Kidney (tissue), 22 donors: ENCODE measurements at places on chromosomes 7 and 10. TPM values are rescaled to one million over a fixed set of nuclear protein-coding genes. Genes with fewer than 3 reads are reported as not detected.

The ZPBP gene
- polyA plus RNA-seq: not detected

DNA sequence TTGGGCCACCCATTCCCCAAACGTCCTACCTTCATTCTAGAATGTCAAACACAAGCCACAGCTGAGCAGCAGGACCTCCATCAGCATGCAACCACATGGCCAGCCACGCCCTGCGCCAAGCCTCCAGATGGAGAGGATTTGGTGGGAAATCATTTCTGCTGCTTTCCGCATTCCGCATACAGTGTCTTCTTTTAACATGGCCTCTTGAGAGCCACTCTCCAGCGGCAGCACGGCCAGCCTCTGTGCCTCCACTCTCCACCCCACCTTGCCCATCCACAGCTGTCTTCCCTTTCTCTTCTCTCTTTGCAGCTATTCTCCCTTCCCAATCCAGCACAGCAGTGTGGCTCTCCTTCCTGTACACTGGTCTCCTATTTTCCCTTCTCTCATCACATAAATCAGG, 389.1 kb downstream of the PAXIP1 start:
- DNase-seq: no peak

The OPALIN gene
- not detected for polyA plus RNA-seq

The FANK1 gene
- 8.6 TPM for polyA plus RNA-seq

The GBX1 gene
- not detected for polyA plus RNA-seq

- DNase-seq: peak; percentile 65
These were observed 43.3 kb upstream of the EZH2 start for GRCh38 chr7:148927123-148928045.

The FKBP9 gene
- polyA plus RNA-seq: 55.1 TPM

DNA sequence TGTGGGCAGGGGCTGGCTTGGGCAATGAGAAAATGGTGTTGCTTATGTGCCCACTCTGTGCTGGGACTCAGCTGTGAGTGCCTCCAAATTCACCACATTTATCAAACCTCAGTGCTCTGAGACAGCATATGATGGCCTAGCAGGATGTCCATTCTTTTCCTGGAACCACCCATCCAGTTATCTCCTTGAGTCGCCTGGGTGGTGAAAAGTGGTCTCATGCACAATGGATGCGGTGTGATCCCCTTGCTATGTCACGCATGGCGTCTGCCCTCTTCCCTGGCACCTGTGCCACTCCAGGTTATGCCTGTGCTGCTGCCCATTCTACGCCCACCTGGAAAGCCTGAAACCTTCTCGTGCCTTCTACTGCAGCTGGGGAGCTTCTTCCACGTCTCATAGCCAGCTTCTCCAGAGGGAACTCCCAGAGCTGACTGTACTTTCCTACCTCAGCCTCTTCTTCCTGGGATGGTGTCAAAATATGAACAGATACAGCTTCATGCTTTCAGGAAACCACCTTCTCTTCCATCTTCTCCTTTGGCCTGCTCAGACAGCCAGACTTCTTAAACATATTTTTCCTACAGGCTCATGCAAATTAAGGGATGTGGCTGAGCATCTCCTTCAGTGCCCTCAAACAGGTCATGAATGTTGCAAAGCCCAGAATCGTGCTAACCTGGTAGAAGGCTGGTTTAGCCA, 147.3 kb downstream of the PFKFB3 start:
- no peak for DNase-seq

- DNase-seq: no peak
These were observed 409.0 kb upstream of the MGMT start for GRCh38 chr10:129057856-129058663.

- no peak for DNase-seq
These were observed 61.1 kb downstream of the SORBS1 start for GRCh38 chr10:95500097-95500496.

DNA sequence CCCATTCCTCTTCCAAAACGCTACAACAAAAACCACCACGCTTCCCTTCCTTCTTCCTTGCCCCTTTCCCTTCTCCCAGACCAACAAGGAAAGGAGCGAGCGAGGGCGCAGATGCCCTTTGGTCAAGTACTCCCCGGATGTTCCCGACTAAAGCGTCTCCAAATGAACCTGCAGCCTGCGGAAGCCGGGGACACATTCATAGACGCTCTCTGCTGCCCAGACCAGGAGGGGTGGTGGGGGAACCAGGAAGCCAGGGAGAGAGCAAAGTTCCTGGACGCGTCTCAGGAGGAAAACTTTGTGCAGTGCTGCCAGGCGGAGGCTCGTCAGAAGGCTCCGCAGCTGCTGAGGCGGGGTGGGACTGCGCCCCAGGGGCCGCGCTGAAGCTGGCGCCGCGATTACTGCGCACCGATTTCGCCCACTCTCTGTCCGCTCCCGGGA, 754 bp downstream of the SEMA3D start:
- DNase-seq: peak; percentile 79

DNA sequence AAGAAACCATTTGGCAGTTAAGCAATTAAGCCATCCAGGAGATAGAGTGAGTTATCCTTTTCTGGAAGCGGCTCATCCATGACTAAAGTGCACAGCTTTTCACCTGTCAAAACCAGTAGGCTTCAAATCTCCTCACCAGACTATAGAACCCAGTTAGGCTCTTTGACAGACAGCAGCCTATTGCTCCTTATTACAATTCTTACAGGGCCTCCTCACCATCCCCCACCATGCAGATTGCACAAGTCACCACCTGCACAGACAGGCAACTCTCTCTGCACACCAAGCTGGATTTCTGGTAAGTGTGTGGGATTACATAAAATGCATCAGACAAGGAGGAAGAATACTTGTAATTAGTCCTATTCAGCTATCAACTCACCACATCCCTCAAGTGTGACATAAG, 301.6 kb downstream of the SNX13 start:
- DNase-seq: no peak

DNA sequence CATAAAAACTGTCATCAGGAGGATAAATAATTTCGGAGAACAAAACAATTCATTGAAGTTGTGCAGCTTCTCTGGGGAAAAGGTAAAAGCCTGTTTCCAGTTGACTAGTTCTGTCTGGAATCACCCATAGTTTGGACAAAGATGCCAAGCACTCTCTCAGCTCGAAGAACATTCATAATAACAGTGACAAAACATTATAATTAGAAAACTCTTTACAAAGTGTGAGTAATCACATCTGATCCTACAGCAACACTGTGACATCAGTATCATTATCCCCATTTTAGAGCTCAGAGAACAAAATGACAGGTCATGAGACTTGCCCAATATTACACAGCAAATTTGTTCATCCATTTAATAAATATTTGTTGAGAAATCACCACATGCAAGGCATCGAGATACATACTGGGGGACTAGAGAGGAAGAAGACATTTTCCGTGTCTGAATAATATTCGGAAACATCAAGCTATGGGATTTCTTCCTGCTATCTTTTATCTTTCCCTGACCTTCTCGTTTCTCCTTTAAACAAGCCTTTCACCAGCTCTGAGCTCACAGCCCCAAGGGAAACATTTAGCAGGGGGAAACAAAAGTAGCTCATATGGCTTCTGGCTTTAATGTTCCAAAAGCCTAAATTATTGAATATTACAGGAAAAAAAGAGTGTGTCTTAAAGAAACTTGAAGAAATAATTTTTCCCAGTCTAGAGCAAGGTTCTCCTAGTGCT, 123.3 kb upstream of the GHITM start:
- no peak for DNase-seq

The CFAP46 gene
- 3.8 TPM for polyA plus RNA-seq

DNA sequence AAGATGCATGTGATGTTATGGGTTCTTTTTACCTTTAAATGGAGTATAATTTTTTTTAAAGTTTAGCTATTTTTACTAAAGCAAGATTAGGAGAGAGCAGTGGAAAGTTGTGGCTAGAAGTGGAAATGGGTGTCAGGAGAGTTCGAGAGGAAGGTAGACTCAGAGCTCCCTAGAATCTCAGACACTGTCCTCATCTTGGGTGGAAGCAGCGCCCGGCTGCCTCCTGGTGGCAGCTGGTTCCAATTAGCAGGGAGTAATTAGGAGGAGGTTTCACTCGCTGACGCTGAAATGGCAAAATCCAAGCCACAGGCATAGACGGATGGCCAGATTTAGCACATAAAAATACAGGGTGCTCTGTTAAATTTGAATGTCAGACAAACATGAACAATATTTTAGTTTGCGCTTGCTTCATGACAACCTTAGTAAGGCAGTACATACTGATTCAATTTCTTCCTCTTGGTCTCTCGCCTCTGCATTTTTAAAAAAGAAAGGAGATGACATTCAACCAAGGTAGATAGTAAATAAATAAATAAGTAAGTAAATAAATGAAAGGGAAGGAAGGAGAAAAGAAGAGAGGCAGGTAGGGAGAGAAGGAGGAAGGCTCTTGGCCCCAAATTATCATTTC, 58.5 kb downstream of the LGI1 start:
- peak; percentile 65 for DNase-seq

GRCh38 chr10:124033887-124034218, 59.5 kb downstream of the CHST15 start:
- peak; percentile 83 for DNase-seq

DNA sequence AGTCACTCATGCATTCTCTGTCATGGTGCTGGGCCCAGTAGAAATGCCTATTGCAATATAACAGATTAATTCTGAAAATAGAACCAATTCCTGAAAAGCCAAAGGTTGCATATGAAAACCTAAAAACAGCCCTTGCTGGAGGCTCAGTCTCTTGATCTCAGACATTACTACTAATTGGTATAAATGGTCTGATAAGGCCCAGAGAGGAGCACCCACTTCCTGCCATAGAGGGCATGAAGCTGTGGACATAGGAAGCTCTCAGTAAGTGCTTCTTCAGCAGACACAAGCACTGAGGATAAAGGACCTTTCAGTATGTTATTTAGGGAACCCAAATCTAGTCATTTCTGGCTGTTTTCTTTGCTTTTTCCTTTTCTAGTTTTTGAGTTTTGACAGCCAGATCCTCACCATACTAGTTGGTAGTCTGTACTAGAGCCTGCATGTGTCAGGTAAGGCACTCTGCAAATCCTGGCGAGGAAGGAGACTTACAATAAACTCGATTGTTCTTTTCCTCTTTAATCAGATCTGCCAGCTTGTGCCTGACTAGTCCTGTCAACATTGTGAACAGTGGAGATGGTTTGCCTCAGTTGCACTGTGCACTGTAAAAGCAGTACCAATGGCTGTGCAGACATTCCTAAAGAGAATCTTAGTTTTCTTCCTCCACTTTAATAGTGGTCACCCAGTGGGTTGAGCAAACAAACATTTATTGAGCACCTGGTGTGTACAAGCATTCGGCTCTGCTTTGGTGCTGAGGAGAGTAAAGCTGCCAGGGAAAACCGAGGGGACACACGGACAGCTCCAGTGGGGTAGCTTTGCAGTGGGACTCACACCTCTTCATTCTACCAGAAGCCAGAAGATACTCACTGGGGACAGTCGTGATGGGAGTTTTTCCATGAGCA, 140.9 kb downstream of the CHN2 start:
- no peak for DNase-seq

The BTBD16 gene
- polyA plus RNA-seq: 0.34 TPM

GRCh38 chr7:150852371-150852905, at the start of gene AOC1:
AOC1 (plus strand) TSS chr7:150852517; CDS start chr7:150856471, 3,954 bp downstream.
- peak; percentile 35 for DNase-seq
